ENCODE measurements at places on chromosomes 1 and 21.

DNA sequence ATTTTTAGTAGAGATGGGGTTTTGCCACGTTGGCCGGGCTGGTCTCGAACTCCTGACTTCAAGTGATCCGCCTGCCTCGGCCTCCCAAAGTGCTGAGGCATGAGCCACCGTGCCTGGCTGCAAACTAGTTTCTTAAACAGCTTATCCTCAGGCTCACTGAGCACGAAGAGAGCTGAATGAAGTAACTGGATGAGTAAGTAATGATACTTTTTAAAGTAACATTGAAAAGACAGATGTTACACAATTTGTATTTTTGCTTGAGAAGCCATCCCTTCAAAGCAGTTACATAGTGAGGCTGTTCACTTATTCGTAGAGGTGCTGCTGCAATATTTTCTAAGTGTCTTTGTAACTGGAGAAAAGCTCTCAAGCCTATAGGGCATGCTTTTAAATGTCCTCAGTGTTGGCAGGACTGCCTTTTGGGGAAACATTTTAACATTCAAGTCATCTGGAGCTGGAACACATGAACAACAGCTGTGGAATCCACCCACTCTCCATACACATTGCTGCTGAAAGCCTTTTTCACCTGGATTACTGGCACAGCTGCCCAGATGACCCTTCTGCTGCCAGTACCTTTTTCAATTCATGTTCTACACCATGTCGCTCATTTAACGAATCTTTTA lies 2.7 kb upstream of the YBX1 start:
- DNase-seq: no peak

DNA sequence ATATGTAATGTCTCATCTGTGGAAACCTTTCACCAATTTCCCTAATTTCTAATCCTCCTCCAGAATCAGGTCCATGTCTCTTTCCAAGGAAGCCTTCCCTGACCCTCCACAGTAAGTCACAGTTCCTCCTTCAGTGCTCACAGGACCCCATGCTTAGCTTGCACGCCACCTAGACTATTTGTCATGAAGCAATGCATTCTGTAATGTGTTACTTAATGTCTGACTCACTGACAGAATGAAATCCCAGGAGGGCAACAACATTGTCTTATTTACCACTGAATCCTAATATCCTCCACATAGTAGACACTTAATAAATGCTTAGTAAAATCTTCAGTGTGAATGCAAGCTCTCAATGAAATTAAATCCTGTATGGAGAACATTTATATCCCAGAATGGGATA lies 245.9 kb upstream of the PLD5 start:
- no peak for DNase-seq

GRCh38 chr1:117232531-117232930 lies 21.8 kb upstream of the VTCN1 start:
- no peak for DNase-seq

GRCh38 chr21:22490049-22490448 lies 1491.8 kb downstream of the NCAM2 start:
- DNase-seq: no peak

DNA sequence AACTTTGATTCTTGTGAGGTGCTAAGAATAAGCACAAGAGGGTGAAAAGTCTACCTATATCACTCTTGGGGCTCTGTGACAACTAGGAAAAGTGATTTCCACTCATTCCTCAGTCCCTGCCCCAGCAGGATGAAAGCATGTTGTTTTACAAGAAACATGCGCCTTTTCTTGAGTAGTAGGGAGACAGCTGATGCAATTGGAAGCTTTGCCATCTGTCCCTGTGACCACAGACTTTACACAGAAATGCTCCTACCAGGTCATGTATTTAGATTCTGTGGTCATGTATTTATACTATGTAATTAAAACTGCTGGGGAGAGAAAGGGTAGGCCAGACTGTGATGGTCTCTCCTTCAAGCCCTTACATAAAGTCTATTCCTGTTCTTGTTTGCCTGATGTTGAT lies 445.5 kb downstream of the PTPRC start:
- DNase-seq: no peak

- DNase-seq: no peak
Observed at GRCh38 chr1:18723701-18724411, 93.2 kb downstream of the PAX7 start.

- no peak for DNase-seq
Observed at GRCh38 chr21:36981049-36981391, 14.6 kb upstream of the HLCS start.

DNA sequence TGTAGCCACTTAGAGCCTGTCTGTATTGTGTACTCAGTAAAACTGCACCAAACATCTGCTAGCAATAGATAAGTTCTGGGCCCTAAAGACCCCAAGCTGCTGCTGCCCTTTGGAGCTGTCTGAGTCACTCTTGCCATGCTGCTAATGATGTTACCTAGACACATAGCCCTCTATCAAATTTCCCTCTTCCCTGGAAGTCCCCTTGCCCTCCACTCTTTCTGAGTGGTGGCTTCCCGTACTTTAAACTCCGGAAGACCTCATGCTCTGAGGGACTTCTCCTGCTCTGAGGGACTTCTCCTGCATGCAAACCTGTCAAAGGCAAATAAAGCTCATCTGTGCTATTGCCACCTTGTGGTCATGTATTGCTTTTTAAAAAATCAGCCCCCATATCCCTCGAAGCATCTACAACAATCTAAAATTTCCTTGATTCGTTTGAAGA lies 34.0 kb downstream of the FH start:
- DNase-seq: no peak

- no peak for DNase-seq
Observed at GRCh38 chr1:114345930-114346479, 165.0 kb downstream of the TRIM33 start.

DNA sequence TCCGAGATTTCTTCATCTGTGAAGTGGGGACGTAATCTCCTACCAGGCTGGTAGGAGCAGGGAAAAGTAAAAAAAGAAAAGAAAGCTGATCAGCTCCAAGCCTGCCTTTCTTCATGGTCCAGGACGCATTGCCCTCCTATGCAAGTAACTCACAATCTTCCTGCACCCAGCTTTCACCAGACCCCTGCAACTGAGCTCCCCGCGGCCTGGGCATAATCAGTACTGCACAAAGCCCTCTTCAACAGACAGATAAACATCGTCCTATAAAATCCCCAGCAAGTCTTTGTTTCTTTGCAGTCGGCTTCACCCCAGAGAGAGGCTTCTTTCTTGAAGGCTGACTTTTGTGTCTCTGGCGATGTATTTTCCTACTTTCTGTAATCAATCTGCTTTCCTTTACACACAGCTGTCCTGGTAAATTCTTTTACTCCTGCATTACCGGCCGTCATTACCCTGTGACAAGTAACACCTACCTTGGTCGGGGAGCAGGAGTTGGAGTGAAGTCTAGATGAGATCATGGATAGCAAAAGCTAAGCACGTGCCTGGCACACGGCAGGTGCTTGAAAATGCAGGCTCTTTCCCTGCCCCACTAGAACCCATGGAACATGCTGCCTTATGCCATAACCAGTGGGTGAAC lies 8.3 kb downstream of the PADI1 start:
- DNase-seq: no peak

GRCh38 chr1:62597281-62597680 lies at the start of gene ANGPTL3:
Gene ANGPTL3, plus strand, starts transcription at chr1:62597520. Its CDS starts 47 bp downstream, at chr1:62597567.
- no peak for DNase-seq

- peak; percentile 63 for DNase-seq
Observed at GRCh38 chr1:2786329-2787162, 14.9 kb downstream of the TTC34 start.

- peak; percentile 1 for DNase-seq
Observed at GRCh38 chr1:8816831-8817411, 519 bp downstream of the RERE start.

GRCh38 chr1:6235296-6235677 lies 477 bp downstream of the ICMT start:
- peak; percentile 4 for DNase-seq

DNA sequence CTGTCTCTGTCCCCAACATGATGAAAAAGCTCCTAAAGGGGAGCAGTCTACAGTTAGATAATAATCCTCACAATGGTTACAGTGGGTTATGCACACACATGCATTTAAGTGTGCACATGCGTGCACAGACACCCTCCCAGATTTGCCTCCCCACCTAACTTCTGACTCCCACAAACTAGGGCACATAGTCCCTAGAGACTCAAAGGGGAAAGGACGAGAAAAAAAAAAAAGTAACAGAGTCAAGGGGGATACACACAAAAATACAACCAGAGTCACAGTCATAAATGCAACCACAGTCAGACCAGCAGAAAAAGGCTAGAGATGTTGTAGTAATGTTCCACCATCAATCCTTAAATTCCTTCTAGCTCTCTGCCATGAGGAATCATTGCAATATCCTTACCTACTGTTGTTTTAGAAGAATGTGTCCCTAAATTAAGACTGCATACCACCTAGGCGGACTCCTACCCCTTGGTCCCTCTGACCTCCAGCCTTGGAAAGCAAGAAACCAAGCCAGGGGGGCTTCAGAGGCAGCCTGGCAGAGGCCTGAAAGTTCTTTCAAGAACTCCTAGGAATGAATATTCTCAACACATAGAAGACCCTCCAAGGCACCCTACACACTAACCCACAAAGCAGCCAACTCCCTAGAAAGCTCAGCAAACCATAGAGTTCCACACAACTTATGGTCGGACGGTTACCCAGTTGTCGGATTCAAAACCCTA lies 1.3 kb downstream of the CRTC2 start:
- DNase-seq: no peak

GRCh38 chr1:115545096-115545720 lies 96.6 kb upstream of the VANGL1 start:
- DNase-seq: no peak

GRCh38 chr1:19325368-19325957 lies 13.3 kb downstream of the SLC66A1 start:
- DNase-seq: no peak

- no peak for DNase-seq
Observed at GRCh38 chr1:162020150-162020549, 3.5 kb downstream of the OLFML2B start.

DNA sequence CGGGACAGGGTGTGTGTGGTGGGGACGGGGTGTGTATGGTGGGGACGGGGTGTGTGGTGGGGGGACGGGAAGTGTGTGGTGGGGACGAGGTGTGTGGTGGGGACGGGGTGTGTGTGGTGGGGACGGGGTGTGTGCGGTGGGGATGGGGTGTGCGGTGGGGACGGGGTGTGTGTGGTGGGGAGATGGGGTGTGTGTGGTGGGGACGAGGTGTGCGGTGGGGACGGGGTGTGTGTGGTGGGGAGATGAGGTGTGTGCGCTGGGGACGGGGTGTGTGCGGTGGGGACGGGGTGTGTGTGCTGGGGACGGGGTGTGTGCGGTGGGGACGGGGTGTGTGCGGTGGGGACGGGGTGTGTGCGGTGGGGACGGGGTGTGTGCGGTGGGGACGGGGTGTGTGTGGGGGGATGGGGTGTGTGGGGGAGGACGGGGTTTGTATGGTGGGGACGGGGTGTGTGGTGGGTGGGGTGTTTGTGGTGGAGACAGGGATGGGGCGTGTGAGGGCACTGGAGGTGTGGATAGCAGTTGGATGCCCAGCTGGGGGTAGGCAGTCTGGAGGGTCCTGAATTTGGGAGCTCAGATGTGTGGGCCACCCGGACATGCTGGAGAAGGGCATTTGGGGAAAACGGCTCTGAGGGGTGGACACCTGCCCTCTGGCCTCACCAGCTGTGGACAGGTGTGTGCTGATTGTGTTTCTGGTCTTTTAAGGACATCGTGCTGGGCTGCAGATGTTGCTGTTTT lies 16.9 kb downstream of the IBA57 start:
- DNase-seq: no peak

DNA sequence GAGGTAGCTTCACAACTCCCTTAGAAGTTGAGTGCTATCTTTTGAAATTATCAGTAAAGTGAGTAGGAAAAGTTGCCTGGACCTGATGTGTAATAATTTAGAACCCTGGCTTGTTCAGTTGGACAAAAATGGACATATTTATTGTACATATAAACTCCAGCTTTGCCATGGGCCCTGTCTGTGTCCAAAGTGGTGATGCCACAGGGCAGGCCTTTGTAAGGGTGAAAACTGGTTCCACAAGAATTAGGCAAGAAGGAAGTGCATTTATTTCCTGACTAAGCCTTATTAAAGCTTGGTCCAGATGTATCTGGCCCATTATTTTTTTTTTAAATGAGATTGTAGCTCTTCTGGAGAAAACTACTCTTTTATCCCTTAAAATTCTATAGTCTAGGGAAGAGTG lies 47.9 kb downstream of the MACO1 start:
- no peak for DNase-seq

DNA sequence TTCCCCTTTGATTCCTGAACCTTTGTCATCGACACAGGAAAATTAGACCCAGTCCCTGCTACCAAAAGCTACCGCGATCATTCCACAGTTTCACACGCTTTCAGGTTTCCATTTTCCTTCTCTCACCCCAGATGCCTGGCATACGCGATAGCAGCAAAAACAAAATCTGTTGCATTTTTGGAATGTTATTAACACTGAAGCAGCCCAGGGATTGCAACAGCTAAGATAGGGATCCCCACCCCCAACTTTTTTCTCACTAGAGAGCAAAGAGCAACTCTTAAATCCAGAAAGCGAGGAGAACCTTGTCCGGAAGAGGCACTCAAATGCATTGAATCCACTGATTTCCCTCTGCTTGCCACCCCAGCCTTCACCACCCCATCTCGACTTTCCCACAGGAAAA lies 8.9 kb downstream of the OVAAL start:
- no peak for DNase-seq

DNA sequence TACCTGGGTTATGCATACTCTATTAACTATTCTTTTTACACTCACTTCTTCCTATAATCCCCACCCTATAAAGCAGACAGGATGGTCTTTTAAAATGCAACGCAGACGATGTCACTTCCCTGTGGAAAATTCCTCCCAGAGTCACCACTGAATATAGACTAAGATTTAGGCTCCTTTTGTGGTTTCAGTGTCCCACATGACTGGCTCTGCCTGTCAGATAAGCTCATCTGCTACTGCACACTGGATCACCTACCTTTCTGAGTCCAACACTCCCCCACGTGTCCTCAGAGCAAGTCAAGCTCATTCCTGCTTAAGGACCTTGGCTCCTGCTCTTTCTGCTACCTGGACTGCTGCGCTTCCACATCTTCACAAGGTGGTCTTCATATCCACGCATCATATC lies 73.0 kb upstream of the SIPA1L2 start:
- no peak for DNase-seq

GRCh38 chr1:9426291-9426711 lies 113.0 kb upstream of the SLC25A33 start:
- DNase-seq: peak; percentile 22

DNA sequence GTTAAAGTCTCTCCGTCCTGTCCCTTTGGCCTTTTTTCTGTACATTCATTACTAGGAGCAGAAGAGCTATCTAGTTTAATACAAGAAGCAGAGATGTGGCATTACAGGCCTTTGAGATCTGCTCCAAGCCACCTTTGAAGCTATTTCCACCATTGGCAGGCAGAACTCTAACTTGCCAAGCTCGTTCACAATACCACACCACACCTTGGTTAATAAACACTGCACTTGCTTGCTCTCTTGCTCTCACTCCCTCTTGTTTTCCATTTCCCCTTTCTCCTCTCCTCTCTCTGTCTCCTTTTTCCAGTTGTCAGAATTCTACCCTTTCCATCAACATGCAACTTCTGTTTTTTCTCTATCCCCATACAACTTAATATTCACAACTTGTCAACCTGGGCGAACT lies 7.0 kb downstream of the SELE start:
- no peak for DNase-seq
